HTR-8/SVneo (cell line): ENCODE measurements at places on chromosomes 2 and 18.

DNA sequence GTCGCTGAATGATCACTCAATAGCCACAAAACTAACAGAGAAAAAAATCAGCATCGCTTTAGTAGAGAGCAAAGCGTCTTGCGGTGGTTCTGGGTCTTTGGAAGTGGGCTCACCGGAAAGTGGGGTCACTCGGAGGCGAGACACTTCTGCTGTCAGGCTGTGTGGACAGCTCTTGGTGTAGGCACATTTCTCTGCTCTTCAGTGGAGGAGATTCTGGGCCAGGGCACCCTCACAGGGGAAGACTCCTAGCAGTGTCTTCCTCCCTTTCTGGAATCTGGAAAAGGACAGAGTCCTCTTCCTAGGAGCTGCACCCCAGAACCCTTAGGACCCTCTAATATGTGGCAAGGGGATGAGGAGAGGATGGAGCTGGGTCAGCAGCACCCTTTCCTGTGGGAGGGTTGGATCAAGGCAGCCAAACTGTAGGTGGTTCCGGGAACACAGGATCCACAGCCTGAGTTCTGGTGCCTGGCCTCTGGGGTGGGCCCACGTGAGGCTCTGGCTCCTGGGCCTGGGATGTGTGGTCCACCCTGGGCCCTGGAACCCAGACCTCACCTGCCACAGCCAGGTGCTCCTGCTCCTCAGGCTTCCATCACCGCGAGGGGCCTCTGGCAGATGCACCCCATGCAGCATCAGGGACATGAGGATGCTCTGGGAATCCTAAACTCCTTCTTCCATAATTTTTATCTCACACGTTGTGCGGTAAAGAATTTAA, 25.1 kb downstream of the GPR35 start:
- no peak for DNase-seq

- no peak for DNase-seq
Observed at GRCh38 chr18:75805265-75805664, 377.8 kb upstream of the SMIM21 start.

DNA sequence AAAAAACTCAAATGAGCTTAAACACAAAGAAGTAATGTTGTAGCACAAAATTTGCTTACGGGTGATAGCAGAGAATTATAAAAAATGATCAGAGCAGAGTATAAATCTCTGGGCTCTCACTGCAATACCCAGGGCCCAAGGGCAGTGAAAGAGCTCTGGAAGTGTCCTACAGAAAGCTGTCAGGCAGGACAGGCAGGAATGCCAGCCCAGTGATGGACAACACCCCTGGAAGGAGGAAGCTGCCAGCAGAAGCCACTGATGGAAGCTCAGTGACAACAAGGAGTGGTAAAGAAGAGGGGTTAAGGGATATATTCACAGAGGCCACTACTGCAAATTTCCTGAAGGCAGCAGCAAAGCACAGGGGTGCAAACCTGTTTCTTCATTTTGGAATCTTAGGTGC, 214.9 kb downstream of the L3MBTL4 start:
- no peak for DNase-seq

GRCh38 chr2:80102026-80102425, 202.5 kb downstream of the LRRTM1 start:
- DNase-seq, result no peak

GRCh38 chr2:114609801-114610200, 167.4 kb downstream of the DPP10 start:
- DNase-seq, result no peak

- DNase-seq, result no peak
Observed at GRCh38 chr2:96185516-96185915, 23.1 kb downstream of the STARD7 start.

DNA sequence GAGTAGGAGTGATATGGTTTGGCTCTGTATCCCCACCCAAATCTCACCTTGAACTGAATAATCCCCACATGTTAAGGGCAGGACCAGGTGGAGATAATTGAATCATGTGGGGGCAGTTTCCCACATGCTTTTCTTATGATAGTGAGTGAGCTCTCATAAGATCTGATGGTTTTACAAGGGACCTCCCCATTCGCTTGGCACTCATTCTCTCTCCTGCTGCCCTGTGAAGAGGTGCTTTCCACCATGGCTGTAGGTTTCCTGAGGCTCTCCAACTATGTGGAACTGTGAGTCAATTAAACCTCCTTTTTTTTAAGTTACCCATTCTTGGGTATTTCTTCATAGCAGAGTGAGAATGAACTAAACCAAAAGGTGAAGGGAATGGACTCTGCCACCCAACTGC, 207.5 kb downstream of the LOXHD1 start:
- DNase-seq, result no peak

GRCh38 chr2:105912081-105912480, 167.4 kb downstream of the NCK2 start:
- no peak for DNase-seq
